Activated CD8-positive, alpha-beta memory T cell treated with anti-CD3 and anti-CD28 coated beads for 1 hour (primary cell): ENCODE measurements at places on chromosomes 2 and 18.

- no peak for DNase-seq
Measured at GRCh38 chr2:72822794-72823193, 3.0 kb downstream of the EXOC6B start.

DNA sequence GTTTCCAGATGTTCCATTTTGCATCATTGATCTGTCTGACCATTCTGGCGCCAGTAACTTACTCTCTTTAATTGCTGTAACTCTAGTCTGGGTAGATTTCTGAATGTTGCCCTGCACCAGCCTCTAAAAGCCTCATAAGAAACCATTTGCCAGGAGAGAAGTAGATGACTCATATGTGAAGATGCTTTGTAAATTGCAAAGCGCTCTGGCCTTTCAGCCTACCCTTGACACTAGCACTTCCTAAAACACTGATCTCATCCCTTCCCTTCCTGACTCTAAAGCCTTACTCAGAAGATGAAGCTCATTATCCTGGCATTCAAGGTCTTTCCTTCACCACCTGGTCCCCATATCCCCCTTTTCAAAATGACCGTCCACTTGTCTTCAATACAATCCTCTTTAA, 193.2 kb upstream of the MEX3C start:
- DNase-seq, result no peak

- DNase-seq, result peak; percentile 52
Measured at GRCh38 chr2:230866756-230867523, 2.2 kb downstream of the ITM2C start.

- no peak for DNase-seq
Measured at GRCh38 chr18:21303895-21304294, 61.9 kb downstream of the GREB1L start.

DNA sequence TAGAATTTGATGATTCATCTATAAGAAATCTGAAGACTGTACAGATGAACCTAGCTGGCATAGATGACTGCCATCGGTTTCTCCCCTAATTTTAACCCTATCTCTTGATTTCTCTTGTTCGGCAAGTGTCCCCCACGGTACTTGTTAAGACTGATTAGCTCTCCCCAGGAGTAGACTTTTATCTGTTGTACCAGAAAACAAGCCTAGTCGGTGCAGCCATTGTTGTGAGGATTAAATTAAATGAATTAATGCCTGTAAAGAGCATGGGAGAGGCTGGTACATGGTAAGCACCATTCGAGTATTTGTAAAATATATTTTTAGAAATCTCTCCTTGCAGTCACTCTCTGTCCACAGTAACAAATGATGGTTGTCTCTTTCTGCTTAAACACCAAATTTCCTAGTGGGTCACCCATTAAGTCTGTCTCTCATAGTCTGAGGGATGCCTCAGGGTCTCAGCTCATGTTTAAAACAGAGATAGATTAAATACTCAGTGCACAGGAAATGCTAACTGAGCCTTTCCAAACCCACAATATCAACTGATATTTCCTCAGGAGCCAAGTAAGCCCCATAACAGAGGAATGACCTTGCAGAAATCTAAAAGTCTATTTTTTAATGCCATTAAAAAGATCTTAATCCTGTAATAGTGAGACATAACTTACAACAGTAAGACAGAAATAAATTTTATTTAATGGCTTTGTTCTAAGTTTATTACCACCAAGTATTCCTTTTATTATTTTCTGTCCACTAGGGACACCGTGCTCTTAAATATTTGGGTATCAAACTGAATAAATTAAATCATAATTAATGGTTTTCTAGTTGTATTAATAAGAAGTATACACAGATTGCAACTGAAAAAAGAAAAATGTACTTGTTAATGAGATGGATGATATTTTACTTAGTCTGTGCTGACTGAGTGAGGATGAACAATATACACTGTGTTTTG, 2.9 kb upstream of the B4GALT6 start:
- DNase-seq, result no peak

DNA sequence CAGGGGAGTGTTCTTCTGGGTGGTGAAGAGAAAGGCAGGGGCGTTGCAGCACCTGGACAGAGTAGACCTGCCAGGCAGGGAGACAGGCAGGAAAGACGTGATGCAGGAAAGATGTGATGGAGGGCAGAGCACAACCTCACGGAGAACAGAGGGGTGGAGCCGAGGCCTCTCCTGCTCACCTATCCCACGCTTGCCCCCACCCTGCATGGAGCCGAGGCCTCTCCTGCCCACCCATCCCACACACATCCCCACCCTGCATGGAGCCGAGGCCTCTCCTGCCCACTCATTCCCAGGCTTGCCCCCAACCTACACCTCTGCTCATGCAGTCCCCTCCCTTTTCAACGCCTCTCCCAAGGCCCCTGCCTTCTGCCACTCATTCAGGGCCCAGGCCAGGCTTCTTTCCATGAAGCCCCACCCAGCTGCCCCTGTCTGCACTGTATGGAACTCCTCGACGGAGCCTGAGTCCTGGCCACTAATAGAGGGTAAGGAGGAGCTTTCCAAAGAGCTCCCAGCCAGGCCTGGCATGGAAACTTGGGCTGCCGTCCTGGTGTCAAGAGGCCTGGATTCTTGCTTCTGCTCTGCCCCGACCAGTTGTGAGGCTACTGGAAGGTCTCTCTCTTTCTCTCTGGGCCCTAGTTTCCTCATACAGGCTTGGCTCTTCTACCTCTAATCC, 32.0 kb upstream of the LOXHD1 start:
- no peak for DNase-seq

GRCh38 chr2:128315122-128315828, 3.4 kb downstream of the HS6ST1 start:
- no peak for DNase-seq

DNA sequence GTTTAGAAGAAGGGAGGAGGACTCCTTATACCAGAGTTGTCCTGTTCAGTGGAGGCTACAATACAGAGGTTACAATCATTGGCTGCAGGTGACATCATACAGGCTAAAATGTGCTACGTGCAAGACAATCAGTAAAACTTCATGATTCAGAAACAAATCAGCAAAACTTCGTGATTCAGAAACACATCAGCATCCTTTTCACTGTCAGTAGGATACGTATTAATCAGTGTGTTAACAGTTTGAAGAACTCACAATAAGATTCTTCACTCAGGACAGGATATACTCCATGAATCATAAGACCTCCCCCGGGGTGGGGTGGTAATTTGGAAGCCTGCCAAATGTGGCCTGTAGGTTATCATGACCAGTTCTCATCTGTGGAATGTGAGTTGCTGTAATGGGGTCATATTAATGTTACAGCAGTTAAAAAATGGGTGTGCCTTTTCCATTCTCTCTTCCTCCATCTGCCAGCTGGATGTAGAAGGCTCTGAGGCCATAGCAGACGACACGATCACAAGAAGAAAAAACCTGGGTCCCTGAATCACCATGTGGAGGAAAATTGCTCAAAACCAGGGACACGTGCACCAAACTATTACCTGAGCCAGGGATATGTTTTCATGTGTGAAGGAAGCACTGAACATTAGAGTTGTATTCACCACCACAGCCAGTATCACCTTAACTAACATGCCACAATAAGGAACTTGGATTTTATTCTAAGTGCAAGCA, 134.8 kb upstream of the CREB1 start:
- DNase-seq, result no peak

DNA sequence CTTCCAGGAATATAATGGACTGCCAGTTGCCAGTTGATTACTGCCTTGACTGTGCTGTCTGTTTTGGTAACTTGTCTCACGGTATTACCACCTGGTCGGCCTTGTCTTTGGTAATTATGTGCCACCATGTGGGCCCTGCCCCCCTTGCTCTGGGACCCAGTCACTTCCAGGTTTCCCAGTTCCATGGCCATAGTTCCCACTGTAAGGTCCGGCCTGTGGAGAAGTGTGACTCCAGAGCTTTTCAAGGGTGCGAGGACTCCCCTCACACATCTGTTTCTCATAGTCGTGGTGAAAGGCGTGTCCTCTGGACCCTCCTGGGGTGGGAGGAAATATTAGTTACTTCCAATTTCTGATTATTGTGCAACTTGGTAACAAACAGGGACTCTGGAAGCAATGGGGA, 150.5 kb downstream of the SEPTIN10 start:
- DNase-seq, result no peak

- DNase-seq, result no peak
Measured at GRCh38 chr2:215900203-215900611, 113.1 kb downstream of the MREG start.

DNA sequence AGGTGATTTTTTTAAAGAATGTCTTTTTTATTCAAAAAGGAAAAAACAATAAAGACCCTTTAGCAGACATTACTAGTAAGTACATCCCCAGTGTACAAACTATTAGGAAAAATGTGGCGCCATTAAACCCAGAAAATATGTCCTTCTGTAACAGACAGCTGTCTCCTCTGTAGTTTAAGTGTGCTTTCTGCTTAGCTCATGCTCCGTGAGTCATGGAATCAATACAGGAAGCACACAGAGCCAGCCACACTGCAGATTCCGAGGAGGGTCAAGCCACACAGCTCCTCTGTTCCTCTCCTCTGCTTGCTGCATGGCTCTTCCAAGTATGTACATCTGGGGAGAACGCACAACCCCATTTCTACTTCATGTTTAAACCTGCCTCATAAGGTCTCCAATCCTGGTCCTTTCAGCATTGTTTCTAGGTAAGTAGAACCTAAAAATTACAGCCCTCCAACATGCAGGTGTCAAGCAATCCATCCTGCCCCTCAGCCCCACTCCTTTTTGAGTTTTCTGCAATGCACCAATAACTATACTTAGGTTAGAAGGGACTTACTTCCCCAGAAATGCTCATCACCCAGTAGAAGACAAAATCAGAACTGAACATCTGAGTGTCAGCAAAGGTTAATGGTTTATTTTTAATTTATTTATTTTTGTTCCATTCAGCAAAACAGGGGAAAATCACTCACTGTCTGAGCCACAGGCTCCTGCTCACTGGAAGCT, 37.5 kb downstream of the ACVR1 start:
- no peak for DNase-seq

DNA sequence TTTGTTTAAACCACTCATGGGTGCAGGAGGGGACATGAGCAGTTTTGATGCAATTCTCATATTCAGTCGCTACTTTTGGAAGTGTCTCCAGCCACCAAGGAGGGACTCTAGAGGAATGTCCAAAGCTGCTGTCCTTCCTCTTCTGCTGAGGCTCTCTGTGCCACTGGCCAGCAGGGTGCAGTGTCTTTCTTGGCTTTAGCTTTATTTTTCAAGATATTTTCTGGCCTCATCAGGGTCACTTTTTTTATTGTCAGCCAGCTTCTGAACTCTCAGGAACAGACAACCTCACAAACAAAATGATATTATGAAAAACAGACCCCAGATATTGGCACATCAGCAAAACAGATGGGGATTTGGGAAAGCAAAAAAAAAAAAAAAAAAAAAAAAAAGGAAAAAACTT, 289.3 kb upstream of the ZSWIM2 start:
- DNase-seq, result no peak

- no peak for DNase-seq
Measured at GRCh38 chr2:57528499-57528898, 518.1 kb upstream of the VRK2 start.

DNA sequence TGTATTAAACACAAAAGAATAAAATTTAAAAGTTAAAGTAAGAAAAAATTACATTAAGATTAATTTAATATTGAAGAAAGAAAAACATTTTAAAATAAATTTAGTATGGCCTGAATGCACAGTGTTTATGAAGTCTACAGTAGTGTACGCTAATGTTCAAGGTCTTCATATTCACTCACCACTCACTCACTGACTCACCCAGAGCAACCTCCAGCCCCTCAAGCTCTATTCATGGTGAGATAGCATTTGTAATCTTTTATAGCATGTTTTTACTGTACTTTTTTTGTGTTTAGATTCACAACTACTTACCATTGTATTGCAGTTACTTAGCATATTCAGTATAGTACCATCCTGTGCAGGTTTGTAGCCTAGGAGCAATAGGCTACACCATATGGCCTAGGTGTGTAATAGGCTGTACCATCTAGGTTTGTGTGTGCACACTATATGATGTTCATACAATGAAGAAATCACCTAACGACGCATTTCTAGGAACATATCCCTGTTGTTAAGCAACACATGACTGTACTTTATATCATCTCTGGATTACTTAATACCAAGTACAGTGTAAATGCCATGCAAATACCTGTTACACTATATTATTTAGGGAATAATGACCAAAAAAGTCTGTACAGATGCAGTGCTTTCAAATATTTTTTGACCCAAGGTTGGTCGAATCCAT, 144.0 kb upstream of the IL1R2 start:
- DNase-seq, result no peak
